ENCODE measurements at places on chromosomes 3 and 15.

DNA sequence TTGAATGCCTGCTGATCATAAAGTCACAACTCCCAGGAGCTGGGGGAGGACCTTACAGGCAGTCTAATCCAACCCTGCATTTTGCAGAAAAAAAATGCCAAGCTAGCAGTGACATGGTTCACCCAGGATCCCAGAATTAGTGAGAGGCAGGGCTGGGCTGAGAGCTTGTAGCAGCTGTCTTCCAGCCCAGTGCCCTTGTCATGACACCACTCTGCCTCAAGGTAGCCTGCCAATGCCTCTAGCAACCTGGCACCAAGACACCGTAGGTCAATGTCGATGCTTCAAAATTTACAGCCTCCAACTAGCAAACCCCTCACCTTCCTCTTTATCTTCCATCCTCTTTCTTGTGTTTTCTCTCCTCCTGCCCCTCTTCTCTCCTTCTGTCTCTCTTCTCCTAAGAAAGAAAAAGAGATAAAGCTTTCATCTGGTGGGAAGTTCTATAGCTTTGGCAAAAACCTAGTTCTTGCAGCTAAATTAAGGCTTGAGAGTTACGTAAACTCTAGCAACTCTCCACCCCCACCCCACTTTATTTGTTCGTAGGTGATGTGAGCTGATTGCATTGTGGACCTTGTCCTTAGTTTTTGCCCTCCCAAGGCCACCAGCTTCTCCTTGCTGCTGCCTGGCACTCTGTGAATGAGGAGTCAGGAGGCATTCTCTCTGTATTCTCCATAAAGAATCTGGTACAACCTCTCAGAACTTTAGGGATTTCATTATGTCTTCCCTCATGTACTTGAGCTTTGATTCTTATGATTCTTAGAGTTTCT lies 18.3 kb upstream of the BFSP2 start:
- no peak for DNase-seq

GRCh38 chr3:139238281-139239030 lies 105.4 kb upstream of the MRPS22 start:
- DNase-seq, result no peak

DNA sequence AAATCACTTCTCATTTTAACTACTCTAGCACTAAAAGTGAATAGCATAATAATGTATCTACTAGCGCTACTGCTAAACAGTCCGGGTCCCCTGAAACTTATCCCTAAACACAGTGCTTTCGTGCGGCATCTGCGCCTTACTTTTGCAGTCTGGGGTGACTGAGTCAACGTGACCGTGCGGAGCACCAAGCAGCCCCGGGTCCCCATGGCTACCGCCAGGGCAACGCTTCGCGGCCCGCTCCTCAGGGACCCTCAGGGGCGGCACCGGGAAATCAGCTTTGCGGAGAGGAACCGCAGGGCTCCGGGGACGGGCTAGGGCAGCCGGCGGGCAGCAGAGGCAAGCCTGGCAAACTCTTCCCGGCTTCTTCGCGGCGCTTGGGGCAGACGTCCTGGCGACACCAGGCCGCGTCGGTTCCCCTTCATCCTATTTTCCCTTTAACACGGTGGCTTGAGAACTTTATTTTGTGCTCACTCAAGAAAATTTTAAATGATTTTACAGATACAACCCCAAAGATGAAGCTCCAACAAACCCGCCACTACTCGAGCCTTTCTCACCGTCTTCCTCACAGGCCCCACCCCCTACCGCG lies 757 bp upstream of the DIPK2A start:
- DNase-seq, result peak; percentile 52

DNA sequence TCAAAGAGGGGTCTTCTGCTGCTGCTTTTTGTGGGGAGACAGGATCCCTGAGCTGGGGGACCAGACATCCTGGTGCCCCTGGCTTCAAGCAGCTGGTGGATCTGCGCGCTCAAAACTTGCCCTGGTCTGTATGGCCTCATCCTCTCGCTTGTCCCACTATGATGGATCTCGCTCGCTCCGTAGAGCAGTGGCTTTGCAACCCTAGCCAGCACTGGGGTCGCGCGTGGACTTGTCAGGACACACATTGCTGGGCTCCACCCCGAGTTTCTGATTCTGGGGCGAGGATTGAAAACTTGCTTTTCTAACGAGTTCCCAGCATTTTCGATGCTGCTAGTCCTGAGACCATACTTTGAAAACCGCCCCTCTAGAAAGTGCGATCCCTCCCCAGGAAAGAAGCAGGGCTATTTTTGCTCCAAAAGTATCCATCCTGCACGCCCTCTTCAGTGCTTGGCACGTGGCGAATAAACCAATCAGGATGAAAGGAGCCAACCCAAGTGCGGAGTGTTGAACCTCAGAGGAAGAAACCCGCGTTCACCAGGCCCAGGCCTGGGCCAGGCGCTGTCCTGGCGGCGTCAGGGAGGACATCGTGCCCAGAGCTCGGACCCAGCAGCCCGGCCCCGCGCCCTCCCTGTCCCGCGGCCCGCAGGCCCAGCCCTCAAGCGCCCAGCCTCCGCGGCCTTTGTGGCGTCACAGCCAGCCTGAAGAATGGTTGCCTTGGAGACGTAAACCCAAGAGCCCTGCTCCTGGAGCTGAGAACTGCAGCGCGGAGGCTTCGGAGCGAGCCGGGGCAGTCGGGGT lies at the start of gene CFAP100:
Gene CFAP100 (plus strand): TSS at position 731 of the 798 bp plus-strand sequence. CDS start 1,092 bp downstream, outside the sequence.
- DNase-seq, result no peak

- DNase-seq, result no peak
Observed at GRCh38 chr3:55686426-55687254, 199.5 kb upstream of the WNT5A start.

GRCh38 chr3:195086885-195087284 lies 184.1 kb downstream of the XXYLT1 start:
- no peak for DNase-seq

DNA sequence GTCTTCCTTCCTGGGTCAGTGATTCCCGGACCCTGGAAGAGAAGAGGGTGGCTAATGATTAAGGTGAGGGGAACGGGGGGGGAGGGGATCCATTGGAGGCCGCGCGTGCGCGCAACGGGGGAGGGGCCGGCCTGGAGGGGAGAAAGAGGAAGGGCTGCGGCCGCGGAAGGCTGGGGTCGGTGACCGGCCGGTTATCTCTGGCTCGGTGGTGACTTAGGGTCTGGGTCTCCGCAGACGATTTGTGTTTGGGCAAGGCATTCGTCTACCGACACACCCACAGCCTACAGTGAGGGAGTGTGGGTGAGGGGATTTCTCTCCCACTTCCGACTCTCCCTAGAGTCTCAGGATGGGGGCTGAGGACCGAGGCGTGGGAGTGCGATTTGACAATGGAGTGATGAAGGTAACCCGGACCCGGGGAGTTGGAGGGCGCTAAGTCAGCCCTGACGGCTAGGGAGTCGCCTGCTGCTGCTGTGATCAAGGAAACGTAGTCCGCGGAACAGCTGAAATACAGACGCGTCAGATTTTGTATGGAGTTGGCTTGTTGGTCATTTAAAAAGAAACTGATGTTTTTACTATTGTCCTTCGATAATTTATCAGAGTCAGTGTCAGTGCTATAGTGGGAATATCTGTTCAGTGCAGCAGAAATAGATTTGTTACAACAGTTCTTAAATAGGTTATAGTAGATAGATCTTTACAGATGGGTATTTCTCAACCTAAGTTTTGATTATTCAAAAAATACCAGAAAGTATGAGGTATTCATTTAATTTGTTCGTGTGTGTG lies 733 bp downstream of the RNF111 start:
- peak; percentile 47 for DNase-seq

DNA sequence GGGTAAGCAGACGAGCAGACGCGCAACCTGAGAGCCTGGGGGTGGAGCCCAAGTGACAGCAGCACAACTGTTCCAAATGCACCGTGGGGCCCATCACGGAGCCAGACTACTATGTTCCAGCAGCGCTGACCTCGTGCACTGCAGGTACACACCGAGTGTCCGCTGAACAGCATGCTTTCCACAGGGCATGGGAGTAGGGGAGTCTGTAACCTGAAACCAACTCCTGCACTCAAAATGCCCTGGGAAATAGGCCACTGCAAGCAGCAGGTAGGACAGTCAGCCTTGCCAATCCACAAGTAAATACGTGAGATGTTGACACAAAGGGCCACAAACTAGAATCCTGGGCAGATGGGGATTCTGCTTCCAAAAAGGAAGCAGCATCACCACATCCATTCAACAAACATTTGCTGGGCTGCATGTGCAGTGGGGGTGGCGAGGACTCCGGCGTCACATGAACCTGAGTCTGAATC lies 73.9 kb downstream of the TBC1D2B start:
- no peak for DNase-seq

DNA sequence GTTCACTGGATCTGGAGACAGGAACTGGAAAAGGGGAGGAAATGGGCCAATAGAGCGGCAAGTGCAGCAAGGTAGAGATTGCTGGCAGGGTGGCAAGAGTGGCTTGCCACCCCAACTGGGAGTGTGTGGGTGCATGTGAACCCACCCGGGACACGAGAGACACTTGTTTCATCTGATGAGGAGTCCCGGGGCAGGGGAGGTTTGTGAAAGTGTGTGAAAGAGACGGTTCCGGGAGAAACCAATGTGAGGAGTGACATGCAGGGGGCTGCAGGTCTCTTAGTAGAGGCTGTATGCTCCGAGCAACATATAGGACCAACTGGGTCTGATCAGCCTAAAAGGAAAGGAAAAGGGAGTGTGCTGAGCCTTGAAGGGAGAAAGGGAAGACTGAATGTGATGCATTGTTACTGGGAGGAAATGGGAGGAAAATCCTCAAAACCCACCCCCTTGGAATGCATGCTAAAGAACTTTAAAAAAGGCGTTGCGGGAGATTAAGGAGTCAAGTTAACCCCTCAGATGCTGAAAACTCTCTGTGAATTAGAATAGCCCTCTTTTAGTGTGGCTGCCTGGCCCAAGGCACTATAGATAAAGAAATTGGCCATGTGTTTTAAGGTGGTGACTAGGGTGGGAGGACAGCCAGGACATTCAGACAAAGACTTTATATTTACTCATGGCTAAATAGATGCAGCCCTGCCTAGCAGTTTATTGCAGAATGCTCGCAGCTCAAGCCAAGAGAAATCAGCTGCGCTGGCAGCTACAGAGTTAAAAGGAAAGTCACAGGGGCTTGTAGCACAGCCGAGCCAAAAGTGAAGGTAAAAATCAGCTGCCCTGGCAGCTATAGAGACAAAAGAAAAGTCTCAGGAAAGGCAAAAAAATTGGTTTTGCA lies 9.1 kb upstream of the SLC9C1 start:
- DNase-seq, result no peak

DNA sequence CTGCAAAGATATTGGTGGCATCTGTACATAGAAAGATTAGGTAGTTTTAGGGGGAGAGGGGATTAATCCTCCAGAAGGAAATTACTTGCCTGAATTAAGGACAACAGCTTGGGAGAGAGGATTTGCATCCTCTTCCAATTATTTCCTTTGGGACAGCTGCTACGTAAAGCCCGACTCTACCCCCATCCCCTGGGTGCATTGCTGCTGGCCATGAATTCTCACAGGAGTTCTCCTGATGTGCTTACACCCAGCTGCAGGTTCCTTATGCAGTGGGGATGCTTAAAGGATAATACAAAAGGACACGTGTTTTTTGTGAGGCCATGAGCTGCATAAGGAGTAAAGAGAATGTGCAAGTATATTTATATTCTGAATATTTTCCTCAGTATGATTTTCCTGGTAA lies 132.3 kb downstream of the VPS8 start:
- DNase-seq, result no peak

- DNase-seq, result peak; percentile 49
Observed at GRCh38 chr15:38354315-38354929, 99.5 kb upstream of the FAM98B start.

DNA sequence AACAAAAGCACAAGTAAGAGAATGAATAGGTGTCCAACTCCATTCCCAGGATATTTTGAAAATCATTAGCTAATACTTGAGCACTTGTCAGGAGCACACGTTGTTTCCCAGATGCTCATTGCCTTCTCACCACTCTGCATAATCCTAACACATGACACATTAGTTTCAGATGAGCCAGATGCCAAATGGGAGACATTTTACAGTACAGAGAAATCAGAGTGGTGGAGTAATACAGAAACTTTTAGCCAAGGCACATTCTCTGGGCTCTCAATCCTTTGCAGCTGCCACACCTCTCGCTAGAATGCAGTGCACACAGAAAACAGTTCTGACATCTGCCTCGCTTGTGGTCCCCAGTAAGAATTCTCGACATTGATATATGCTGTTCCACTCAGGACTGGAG lies 76.6 kb downstream of the P3H2 start:
- DNase-seq, result no peak

GRCh38 chr3:25723802-25724201 lies 59.1 kb upstream of the TOP2B start:
- DNase-seq, result no peak

- no peak for DNase-seq
Observed at GRCh38 chr3:69231929-69232440, 109.6 kb upstream of the LMOD3 start.

DNA sequence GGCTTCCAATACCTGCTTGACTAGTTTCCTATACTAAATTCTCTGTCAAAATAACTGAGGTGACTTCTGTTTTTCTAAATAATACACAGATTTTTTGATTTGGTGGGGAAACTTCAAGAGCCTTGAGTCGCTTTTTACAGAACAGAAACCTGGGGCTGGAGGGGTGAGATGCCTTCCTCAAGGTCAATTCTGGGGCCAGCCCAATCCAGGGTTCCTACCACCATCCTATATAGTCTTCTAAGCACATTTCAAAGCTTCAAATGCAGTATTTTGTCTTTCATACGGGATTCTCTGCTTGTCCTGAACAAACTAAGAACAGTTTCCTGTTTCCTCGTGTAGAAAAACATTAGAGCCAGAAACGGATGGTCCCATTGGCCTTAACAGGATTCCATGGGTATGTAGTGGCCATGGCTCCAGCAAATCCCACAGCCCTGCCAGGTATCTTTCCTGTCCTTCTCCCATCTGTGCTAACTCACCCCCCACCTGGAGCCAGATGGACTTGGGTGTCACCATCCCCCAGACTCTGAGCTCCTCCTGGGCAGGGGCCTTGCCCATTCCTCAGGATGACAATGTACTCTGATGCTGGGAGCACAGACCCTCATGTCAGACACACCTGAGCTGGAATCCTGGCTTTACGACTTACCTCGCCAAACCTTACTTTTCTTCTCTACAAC lies 146.9 kb downstream of the KLF13 start:
- no peak for DNase-seq

DNA sequence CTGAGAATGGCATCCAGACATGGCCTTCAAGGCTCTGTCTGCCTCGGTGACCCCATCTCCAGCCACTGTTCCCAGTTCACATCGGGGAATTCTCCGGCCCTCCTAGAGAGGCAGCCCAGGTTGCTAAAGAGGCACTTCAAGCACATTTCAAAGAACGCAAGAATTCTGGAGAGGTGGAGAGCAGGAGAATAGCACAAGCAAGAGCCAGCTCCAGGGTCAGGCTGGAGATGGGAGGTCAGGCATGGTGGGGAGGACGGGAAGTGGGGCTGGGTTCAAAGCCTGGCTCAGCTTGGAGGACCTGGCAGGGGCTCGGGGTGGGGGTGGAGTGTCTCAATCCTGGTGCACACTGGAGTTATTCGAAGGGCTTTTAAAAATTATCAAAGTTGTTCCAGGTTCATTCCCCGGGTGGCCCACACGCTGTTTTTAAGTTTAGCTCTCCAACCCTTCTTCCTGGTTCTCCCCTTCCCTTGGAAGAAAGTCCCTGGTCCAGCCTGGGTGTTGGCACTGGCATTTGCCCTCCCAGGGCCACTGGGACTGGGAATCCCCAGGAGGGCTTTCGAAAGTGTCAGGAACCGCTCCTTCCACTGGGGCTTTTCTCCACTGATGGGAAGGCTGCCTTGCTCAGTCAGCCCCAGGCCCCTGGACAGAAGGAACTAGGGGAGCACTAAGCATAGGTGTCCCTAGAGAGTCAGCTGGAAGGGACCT lies 35.8 kb downstream of the ZNF710 start:
- DNase-seq, result no peak

GRCh38 chr15:78069052-78069414 lies 8.5 kb downstream of the TBC1D2B start:
- no peak for DNase-seq
